ENCODE measurements at places on chromosomes 7 and 10. TPM values are rescaled to one million over a fixed set of nuclear protein-coding genes. Genes with fewer than 3 reads are reported as not detected.
A peak's percentile ranks its signal among the peaks of the same experiment; 100 is the strongest.

DNA sequence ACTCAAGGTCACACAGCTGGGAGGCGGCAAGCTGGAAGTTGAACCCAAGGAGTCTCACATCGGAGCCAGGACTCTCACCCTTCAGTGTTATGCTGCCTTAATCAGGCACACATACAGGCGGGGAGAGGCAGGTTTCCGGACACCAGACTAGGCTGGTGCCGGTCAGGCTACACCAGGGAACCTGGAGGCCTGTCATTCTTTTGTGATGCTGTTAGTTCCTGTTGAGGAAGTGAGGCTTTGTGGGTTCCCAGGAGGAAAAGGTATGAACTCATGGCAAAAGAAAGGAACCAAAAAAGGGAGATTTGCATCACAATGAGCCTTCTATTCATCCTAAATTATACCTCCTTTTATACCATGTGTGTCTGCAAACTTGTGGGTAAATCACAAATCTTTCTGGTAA lies 103.8 kb downstream of the TCF7L2 start:
- H3K4me3 ChIP-seq = no peak overlapping the region
- peak overlapping the region; percentile 99 for H3K27ac ChIP-seq
- peaks cover 10% of the 10 kb centered on the region for H3K4me1 ChIP-seq
- no peaks in the 10 kb centered on the region for H3K36me3 ChIP-seq
- no peaks in the 10 kb centered on the region for H3K27me3 ChIP-seq

Gene TRIM73
- 8.8 TPM for total RNA-seq

Gene ZFYVE27
- total RNA-seq = 23.0 TPM

GRCh38 chr10:62907470-62908212 lies 91.5 kb upstream of the EGR2 start:
- H3K4me1 ChIP-seq = no peaks in the 10 kb centered on the region
- no peaks in the 10 kb centered on the region for H3K27me3 ChIP-seq
- DNase-seq = no peak
- H3K4me3 ChIP-seq = no peak overlapping the region
- H3K27ac ChIP-seq = no peak overlapping the region
- no peaks in the 10 kb centered on the region for H3K36me3 ChIP-seq
